Activated naive CD4-positive, alpha-beta T cell treated with anti-CD3 and anti-CD28 coated beads for 36 hours (primary cell): ENCODE measurements at places on chromosomes 4 and X.

- no peak for DNase-seq
Measured at GRCh38 chrX:82775426-82775825, 732.7 kb upstream of the POU3F4 start.

DNA sequence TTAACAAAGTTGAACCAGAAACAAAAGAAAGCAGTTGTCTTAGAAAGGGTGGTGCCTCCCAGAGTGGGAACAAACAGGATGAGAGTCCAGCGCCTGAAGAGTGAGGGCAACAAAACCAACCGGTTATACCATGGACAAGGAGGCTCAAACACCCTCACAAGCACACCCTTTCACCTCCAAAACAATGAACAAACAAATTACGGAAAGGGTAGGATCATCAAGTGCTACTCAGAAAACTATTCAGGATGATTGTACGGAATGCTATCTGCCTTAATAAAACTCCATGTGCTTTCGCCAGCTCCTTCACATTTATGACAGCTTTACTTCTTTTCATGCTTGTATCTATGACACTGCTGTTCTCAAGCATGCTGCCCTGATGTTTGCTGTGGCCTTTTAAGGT lies 26.8 kb downstream of the SLC39A8 start:
- no peak for DNase-seq

DNA sequence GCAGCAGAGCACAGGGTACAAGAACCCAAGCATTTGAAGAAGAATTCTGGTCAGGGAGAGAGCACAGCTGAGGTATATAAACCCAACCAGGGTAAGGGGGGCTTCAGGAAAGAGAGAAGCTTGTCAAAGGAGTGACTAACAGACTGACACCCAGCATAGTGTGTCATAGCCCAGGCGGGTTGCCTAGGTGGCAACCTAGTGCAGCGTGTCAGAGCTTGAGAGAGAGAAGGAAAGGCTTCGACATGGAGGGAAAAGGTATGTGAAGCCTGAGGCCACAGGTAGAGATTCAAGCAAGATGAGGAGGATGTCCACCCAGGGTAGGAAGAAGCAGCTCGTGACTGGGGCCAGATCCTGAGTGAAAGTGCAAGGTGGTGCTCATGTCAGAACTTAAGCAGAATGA lies 8.5 kb upstream of the ANTXR2 start:
- no peak for DNase-seq

DNA sequence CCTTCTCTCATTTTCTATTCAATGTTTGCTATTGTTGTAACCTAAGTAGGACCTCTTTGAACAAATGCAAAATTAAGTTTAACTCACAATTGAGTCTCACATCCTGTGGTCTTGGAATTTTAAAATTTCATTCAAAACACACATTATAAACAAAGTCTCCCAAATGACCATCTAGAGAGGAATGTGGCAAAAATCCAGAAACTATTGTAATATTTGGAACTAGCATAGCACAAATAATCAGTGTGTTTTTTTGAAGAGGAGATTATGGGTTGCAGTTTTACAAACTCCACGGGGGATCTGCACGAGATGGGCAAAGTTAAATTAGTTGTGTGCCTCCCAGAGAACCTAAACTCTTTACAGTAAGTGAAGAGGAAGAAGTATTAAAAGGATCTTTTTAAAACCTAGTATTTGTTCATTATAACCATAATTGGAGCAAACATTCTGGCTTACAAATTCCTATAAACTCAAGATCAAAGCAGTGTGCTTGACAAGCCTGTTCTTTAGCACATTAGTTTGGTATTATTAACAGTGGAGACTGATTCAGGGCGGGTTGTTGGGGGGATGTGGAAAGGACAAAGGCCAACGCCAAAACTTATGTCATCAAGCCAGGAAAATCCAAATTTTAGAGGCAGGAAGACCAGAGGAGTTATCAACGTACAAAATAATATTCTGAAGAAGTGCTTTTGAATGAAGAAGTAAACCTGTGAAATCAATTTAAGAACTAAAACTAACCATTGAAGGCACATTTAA lies 22.4 kb upstream of the RBPJ start:
- no peak for DNase-seq

DNA sequence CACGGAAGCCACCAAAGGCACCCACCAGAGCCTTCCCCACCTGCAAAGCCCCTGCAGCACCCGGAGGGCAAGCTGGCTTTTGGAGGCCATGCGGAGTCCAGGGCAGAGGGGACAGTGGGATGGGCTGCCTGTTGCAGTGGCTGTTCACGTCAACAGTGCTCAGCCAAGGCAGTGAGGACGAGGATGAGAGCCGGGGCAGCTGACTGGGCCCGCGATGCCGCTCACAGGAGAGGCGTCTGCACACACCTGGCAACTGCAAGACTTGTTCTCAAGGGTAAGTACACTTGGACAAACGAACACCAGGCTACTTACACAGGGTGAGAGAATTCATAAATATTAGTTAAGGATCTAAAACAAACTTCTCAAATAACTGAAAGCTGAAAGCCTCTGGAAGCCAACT lies 19.6 kb downstream of the FGFR3 start:
- DNase-seq = no peak

DNA sequence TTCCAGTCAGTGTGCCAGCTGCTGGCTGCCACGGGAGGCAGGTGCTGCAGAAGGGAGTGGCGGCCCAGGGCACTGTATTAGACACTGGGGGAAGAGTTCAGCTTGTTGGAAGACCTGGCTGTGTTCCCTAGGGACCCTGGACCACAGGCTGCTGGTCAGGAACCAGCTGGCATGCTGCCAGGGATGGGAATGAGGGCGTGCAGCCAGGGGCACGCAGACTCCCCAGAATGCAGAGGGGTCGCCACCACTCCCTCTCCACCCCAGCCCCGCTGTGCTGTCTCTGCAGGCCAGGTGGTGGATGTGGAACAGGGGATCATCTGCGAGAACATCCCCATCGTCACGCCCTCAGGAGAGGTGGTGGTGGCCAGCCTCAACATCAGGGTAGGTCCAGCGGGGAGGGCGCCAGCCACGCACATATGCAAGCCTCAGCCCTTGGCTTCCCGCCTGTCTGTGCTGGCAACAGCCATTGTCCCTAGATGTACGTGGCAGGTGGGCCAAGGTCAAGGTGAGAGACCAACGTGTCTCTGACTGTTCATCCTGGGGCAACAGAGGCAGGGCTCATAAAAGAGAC lies 12.3 kb downstream of the ABCD1 start:
- no peak for DNase-seq

DNA sequence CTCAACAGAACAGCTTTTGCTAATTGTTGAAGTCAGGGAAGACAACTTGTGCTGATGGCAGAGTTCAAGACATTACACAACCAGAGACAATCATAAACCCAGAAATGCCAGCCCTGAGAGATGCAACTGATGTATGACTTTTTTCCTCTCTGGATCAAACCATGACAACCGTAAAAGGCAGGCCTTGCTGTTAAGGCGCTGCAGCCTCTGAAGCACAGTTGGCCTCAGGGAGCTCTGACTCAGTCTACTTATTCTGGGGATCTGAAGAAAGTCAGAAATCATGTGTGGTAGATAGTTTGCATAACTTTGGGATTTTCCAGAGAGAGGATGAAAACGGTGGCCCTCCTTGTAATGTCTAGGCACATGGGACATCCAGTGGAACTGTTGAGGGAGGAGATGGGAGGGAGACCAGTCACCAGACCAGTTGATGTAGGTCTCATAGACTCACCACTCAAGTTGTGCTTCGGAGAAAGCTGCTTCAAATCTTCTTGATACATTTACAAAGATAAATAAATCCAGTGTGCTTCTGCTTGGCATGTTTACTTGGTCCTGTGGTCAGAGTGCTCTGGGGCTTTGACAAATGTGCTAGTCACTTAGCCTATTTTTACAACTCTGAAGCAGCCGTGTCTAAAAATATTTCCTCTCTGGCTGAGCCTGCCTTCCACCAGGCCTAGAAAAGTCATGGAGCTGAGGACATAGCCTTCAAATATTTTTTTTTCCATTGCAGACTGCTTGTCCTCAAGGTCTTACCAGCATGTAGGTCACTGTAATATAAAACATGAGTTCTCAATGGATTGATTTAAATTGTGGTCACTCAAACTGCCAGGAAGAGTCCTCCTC lies 7.5 kb downstream of the HADH start:
- no peak for DNase-seq

DNA sequence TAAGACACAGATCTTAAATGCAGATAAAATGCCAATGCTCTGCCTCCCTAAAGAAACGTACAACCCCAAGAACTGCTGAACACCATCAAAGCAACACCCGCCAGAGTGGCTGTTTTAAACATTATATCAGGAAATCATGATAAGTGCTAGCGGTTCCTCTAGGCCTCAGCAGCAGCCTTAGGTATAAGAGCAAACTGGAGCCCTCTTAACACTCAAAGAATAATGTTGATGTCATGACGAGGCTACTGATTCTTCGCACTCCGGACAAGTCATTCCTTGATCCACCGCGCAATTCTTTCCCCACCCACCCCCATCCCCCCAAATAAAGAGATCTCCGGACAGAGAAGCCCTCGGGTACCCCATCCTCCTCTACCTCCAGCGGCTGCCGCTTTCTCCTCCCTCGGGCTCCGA lies 507 bp downstream of the LIN54 start:
- peak; percentile 15 for DNase-seq

GRCh38 chr4:5615496-5616075 lies 92.8 kb downstream of the EVC2 start:
- DNase-seq = no peak

DNA sequence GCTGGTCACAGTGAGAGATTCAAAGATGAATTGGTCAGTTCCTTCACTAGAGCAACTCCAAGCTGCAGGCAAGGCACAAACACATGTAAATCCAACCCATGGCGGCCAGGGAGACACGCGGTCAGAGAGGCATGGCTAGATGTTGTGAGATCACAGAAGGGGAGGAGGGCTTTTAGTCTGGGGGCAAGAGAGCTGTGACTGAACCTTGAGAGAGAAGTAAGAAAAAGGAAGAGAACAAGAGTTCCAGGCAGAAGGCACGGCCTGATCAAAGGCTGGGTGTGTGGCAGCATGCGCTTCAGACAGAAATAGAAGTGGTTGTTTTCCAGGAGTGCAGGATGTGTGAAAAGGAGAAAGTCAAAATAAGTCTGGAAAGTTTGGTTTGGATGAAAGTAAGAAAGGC lies 15.9 kb downstream of the CCDC149 start:
- DNase-seq = no peak

DNA sequence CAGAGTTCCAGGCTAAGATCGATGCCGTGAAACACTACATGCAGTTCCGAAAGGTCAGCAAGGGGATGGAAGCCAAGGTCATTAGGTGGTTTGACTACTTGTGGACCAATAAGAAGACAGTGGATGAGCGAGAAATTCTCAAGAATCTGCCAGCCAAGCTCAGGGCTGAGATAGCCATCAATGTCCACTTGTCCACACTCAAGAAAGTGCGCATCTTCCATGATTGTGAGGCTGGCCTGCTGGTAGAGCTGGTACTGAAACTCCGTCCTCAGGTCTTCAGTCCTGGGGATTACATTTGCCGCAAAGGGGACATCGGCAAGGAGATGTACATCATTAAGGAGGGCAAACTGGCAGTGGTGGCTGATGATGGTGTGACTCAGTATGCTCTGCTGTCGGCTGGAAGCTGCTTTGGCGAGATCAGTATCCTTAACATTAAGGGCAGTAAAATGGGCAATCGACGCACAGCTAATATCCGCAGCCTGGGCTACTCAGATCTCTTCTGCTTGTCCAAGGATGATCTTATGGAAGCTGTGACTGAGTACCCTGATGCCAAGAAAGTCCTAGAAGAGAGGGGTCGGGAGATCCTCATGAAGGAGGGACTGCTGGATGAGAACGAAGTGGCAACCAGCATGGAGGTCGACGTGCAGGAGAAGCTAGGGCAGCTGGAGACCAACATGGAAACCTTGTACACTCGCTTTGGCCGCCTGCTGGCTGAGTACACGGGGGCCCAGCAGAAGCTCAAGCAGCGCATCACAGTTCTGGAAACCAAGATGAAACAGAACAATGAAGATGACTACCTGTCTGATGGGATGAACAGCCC lies 9.3 kb downstream of the CNGA2 start:
- no peak for DNase-seq

GRCh38 chr4:157727163-157727562 lies 445.7 kb downstream of the GASK1B start:
- DNase-seq = no peak

- DNase-seq = no peak
Measured at GRCh38 chr4:47530801-47531200, 45.7 kb downstream of the ATP10D start.
